ENCODE measurements at places on chromosomes 16 and 17.

DNA sequence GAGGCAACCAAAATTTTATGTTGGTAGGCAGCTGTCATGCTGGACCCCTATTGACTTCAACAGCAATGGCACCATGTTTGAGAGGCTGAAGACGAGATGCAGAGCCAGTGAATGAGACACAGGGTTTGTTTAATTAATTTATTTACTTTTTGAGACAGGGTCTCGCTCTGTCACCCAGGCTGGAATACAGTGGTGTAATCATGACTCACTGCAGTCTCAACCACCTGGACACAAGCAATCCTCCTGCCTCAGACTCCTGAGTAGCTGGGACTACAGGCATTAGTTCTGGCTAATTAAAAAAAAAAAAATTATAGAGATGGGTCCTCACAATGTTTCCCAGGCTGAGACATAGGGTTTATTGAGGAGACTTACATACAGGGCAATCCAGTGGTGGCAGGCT is 36.2 kb upstream of the PPM1D start:
- no peak for DNase-seq

DNA sequence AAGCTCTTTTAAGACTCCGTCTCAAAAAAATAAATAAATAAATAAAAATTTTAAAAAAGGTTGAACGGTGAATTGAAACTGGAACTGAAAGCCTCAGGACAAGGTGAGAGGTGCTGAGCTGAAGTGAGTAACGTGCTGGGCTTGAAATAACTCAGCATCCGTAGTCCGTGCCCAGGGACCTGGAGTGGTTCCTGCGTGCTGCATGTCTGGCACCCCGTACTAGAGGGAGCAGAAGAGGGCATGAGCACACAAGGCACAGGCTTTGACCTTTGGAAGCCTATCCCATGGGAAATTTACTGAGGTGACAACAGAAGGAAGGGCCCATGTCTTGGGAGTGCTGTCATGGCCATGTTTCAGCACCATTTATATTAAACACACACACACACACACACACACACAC is 4.5 kb upstream of the MEIOB start:
- DNase-seq: no peak

- peak; percentile 43 for DNase-seq
Measured at GRCh38 chr16:58661199-58661830, 23.3 kb downstream of the SLC38A7 start.

GRCh38 chr17:38751144-38751807 is 1.3 kb upstream of the PSMB3 start:
- DNase-seq: no peak
